ENCODE measurements at places on chromosomes 3 and 15. TPM values are rescaled to one million over a fixed set of nuclear protein-coding genes. Genes with fewer than 3 reads are reported as not detected.
A peak's percentile ranks its signal among the peaks of the same experiment; 100 is the strongest.

GRCh38 chr3:148173851-148174250 is 523.9 kb upstream of the AGTR1 start:
- peak; percentile 5 for DNase-seq
- H3K36me3 ChIP-seq, result no peaks in the 10 kb centered on the region
- H3K27me3 ChIP-seq, result no peaks in the 10 kb centered on the region
- no peak overlapping the region for H3K4me3 ChIP-seq
- H3K27ac ChIP-seq, result no peak overlapping the region

DNA sequence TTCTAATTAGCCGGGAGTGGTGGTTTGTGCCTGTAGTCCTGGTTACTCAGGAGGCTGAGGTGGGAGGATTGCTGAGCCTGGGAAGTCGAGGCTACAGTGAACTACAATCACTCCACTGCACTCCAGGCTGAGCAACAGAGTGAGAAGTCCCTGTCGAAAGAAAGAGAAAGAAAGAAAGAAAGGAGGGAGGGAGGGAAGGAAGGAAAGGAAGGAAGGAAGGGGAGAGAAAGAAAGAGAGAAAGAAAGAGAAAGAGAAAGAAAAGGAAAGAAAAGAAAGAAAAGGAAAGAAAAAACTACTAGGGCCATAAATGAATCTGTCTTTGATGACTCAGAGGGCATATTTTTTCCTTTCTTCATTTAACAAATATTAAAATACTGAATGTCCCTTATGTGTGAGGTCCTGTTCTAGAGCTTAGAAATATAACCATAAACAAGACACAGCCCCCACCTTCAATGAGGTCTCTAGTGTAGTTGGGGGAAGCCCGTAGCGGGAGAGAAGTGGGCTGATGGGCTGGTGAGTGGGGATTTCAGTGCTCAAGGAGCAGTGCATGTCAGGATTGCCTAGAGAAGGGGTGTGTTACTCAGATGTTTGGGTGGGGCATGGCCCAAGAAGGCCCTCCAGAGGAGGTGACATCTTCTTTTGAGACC is 35.2 kb upstream of the PIAS1 start:
- H3K36me3 ChIP-seq, result no peaks in the 10 kb centered on the region
- peaks cover 8% of the 10 kb centered on the region for H3K4me1 ChIP-seq
- DNase-seq, result no peak
- H3K4me3 ChIP-seq, result no peak overlapping the region
- H3K27ac ChIP-seq, result no peak overlapping the region

DNA sequence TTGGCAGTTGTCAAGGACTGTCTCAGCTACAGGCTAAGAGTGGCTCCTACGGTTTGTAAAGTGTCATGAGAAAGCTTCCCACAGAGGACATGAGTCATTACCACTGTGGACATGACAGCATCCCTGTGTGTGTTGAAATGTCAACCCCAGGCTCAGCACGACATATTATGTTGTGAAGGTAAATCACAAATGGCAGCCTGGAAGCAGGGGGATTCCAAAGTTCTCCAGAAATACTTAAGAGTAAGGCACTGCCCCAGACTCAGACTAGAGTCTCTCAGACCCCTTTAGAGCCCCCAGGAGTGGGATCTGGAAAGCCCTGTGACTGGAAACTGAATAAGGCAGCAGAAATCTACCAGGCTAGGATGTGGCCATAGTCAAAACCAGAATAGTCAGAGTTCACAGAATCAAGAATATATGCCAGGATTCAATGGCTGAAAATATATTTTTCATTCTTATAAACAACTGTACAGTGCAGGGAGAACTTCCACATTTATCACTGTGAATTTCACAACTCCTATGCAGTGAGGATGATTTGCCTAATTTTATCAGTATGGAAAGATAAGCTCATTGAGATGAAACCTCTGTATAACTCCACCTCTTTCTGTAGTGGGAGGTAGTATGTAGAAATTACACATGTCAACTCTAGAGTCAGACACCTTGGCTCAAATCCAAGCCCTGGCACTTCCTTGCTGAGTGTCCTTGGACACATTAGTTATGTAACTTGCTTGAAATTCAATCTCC is 237.1 kb upstream of the CFAP20DC start:
- H3K4me3 ChIP-seq, result no peak overlapping the region
- no peaks in the 10 kb centered on the region for H3K27me3 ChIP-seq
- no peak overlapping the region for H3K27ac ChIP-seq
- no peaks in the 10 kb centered on the region for H3K4me1 ChIP-seq
- no peaks in the 10 kb centered on the region for H3K36me3 ChIP-seq
- peak; percentile 25 for DNase-seq

GRCh38 chr3:129240436-129240835 is 9.0 kb upstream of the COPG1 start:
- H3K27me3 ChIP-seq, result no peaks in the 10 kb centered on the region
- DNase-seq, result no peak
- H3K27ac ChIP-seq, result no peak overlapping the region
- no peaks in the 10 kb centered on the region for H3K4me1 ChIP-seq

GRCh38 chr3:35666888-35667287 is 27.6 kb downstream of the ARPP21 start:
- no peak for DNase-seq
- no peak overlapping the region for H3K4me3 ChIP-seq
- H3K27me3 ChIP-seq, result no peaks in the 10 kb centered on the region
- no peak overlapping the region for H3K27ac ChIP-seq

GRCh38 chr3:18625085-18625484 is 199.9 kb upstream of the SATB1 start:
- no peaks in the 10 kb centered on the region for H3K4me1 ChIP-seq
- H3K36me3 ChIP-seq, result no peaks in the 10 kb centered on the region
- H3K27ac ChIP-seq, result no peak overlapping the region
- H3K4me3 ChIP-seq, result no peak overlapping the region

- H3K27ac ChIP-seq, result no peak overlapping the region
- no peaks in the 10 kb centered on the region for H3K36me3 ChIP-seq
- H3K4me3 ChIP-seq, result no peak overlapping the region
- no peaks in the 10 kb centered on the region for H3K4me1 ChIP-seq
- DNase-seq, result no peak
Observed at GRCh38 chr3:143856252-143856970, 8.1 kb upstream of the SLC9A9 start.

DNA sequence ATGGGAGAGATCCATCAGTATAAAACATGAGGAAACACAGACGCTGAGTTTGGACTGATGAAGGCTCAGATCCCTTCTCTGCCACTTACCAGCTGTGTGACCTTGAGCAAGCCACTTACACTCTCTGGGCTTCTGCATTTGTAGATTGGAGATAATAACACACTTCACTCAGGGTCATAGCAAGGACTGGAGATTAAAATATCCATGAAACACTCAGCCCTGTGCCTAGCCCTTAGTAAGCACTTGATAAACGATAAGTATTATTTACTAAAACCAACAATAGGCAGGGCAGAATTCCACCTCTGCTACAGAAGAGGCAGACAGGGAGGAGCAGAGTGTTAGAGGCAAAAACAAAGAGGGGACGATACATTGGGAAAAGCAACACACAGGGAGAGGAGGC is 420.5 kb upstream of the WNT5A start:
- no peak for DNase-seq
- H3K27me3 ChIP-seq, result no peaks in the 10 kb centered on the region
- peak overlapping the region; percentile 82 for H3K27ac ChIP-seq
- H3K4me3 ChIP-seq, result no peak overlapping the region

GRCh38 chr3:88057630-88058305 is 1.0 kb downstream of the CGGBP1 start:
- peaks cover 15% of the 10 kb centered on the region for H3K36me3 ChIP-seq
- H3K27me3 ChIP-seq, result no peaks in the 10 kb centered on the region
- H3K27ac ChIP-seq, result peak overlapping the region; percentile 98
- H3K4me3 ChIP-seq, result peak overlapping the region; percentile 97
- H3K4me1 ChIP-seq, result peaks cover 26% of the 10 kb centered on the region
- peak; percentile 8 for DNase-seq

DNA sequence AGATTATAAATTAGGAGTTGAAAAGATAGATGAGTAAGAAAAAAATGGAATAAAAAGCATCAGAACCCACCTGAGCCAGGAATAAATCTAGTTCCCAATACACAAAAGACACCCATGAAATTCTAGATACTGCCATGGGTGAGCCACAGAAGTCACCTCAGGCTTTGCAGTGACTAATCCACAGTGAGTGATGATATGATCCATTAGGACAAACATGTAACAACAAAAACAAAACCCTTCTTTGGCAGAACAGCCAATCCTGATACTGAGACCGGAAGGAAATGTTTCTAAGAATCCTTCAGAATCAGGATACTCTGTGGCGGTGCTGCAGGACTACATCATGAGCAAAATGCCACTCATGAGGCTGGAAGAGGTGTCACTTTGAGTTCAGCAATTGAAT is 15.0 kb upstream of the MINDY4B start:
- H3K27me3 ChIP-seq, result no peaks in the 10 kb centered on the region
- H3K36me3 ChIP-seq, result no peaks in the 10 kb centered on the region
- no peaks in the 10 kb centered on the region for H3K4me1 ChIP-seq

DNA sequence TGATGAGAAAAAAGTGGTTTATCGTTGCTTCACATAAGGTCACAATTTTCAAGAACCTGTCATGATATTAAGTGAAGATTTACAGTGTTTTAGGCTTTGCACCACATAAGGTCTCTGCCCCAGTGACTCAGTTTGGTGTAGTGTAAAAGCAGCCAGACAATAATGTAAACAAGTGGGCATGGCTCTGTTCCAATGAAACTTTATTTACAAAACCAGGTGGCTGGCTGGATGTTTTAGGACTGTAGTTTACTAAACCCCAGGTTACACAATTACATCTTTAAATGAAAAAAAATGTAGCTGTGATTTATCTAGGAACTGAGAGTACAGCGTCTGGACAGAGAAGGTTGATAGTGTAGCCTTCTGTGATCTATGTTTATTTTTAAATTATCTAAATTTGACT is 9.7 kb upstream of the FBXL22 start:
- no peak overlapping the region for H3K4me3 ChIP-seq
- H3K27ac ChIP-seq, result no peak overlapping the region
- peaks cover 26% of the 10 kb centered on the region for H3K36me3 ChIP-seq
- DNase-seq, result no peak

DNA sequence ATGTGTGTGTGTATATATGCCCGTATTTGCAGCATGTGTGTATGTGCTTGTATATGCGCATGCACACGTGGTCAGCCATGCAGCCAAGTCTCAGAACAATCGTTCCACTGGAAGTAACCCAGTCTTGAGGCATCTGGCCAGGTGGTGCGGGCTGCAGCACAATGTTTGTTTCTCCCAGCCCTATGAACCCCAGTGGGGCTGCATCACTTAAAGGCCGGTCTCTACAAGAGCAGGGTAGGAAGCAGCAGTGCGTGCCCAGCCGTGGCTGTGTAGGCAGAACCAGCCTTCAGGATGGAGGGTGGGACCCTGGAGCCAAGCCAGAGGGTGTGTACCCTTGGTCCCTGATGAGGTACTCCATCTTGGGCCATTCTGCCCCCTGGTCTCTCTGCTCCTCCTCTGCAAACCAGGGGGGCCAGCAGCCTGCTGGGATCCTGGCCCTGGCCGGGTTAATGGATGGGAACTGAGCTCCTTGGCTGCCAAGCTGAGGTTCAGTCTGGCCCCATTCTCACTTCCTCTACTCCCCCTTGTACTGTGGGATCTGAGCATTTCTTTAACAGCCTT is 11.8 kb downstream of the KLF13 start:
- no peak overlapping the region for H3K4me3 ChIP-seq
- no peak overlapping the region for H3K27ac ChIP-seq
- H3K4me1 ChIP-seq, result peaks cover 10% of the 10 kb centered on the region

GRCh38 chr3:148866261-148866660 is 1.2 kb downstream of the CPA3 start:
- no peaks in the 10 kb centered on the region for H3K4me1 ChIP-seq
- H3K27ac ChIP-seq, result no peak overlapping the region
- DNase-seq, result peak; percentile 60
- no peaks in the 10 kb centered on the region for H3K36me3 ChIP-seq
- no peak overlapping the region for H3K4me3 ChIP-seq

- DNase-seq, result no peak
- no peaks in the 10 kb centered on the region for H3K27me3 ChIP-seq
- peaks cover 23% of the 10 kb centered on the region for H3K36me3 ChIP-seq
- no peak overlapping the region for H3K4me3 ChIP-seq
- H3K4me1 ChIP-seq, result no peaks in the 10 kb centered on the region
Observed at GRCh38 chr3:124969190-124969589, 34.6 kb upstream of the MUC13 start.

- H3K4me1 ChIP-seq, result peaks cover 38% of the 10 kb centered on the region
- no peak overlapping the region for H3K27ac ChIP-seq
- peak; percentile 24 for DNase-seq
- no peaks in the 10 kb centered on the region for H3K36me3 ChIP-seq
Observed at GRCh38 chr15:36498401-36498800, 81.0 kb upstream of the CDIN1 start.

AADACL2 gene
- not detected for total RNA-seq

ACTC1 gene
- total RNA-seq, result 2,394 TPM

SKOR1 gene
- total RNA-seq, result 1.1 TPM

MESP2 gene
- 0.32 TPM for total RNA-seq

CADPS gene
- total RNA-seq, result 57.8 TPM
